Stimulated activated CD8-positive, alpha-beta memory T cell treated with anti-CD3 and anti-CD28 coated beads, Interleukin-2, amount 100 ng/mL, for 1 hour (primary cell): ENCODE measurements at places on chromosomes 11 and 22.

GRCh38 chr22:19180740-19181410 is 2.3 kb upstream of the SLC25A1 start:
- no peak for DNase-seq

GRCh38 chr11:36147491-36147890 is 141.7 kb downstream of the COMMD9 start:
- no peak for DNase-seq

DNA sequence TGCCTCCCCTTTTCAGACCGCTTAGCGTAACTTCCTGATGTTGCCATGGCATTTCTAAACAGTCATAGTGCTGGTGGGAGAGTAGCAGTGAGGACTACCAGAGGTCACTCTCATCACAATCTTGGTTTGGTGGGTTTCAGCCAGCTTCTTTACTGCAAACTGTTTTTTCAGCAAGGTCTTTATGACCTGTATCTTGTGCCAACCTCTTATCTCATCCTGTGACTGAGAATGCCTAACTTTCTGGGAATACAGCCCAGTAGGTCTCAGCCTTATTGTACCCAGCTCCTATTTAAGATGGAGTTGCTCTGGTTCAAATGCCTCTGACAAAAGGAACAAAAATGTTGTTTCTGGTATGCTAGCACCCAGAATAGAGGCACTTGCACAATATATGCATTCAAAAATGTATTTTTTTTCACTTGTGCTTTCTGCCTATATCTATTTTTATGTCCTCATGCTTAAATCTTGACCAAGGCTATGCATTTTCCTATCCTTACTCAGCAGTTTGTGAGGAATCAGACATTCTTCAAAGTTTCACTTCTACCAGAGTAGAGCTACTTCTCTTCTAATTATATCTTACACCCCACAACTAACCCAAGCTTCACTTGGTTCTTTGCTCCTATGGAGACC is 16.1 kb upstream of the OR51M1 start:
- no peak for DNase-seq

- no peak for DNase-seq
These were observed 9.6 kb downstream of the RPS3 start for GRCh38 chr11:75408957-75409219.

DNA sequence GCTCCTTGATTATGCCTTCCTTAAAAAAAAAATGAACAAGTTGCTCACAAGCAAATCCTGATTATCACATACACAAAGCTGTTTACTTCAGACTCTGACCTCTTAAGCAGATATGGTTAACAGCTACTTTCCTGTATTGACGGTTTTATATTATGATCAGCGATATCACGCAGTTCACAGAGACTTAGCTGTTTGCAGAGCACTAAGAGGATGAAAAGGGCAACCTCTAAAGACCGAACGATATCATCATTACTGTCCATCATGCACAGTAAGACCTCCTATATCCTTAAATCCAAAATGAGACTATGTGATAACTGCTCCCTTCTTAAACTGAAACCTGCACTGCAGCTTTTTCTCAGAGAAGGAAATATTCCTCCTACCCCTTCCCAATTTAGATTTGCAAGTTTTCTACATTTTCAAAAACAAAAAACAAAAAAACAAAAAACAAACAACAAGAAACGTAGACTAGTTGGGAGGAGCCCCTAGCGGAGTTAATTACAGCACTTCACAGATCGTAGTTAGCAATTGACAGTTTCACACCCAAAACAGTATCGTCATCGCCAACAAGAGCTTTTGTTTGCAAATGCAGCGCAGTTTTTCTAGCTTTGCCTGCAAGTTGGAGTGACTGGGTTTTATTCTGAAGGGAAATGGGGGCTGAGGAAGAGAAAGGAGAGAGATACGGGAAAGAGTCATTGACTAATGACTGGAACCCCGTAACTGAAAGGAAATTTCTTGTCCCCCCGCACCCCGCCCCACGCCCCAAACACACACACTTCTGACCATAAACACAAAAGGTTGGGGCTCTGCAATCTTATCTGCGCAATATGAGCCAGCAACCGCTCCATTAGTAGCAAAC is 1.2 kb downstream of the DDX6 start:
- DNase-seq: peak; percentile 8

DNA sequence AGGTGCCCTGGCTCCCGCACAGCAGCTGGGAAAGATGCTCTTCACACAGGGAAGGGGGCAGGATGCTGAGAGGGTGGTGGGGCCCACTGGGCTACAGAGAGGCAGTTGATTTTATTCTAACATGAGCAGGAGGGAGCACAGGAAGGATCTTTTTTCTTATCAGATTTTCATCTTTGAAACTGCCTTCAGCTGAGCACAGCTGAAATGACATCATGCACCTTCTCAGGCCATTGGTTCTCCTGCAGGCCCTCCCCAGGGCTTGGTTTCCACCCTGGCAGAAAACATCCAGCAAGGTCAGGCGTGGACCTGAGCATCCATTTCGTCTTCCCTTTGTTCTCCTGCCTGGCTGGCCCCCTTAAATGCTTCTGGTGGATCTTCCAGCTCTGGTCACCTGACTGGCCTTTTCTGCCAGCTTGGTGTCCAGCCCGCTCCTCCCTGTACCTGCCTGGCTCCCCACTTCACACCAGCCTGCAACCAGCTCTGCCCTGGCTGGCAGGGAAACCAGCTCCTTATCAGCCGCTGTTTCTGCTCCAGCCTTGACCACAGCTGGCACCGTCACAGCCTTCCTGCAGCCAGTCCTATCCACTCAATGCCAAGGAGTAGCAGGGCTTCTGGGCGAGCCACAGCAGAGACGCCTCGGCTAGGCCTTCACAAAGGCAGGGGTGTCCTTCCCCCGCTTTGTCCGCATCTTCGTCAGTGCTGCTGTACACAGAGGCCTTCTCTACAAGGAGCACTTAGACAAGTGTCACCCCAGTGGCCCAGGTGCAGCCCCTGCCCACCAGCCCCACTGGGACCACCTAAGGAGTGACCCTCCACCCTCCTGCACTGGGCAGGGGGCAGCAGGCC is 36.5 kb downstream of the TOM1 start:
- no peak for DNase-seq

- DNase-seq: no peak
These were observed 33.4 kb upstream of the AMOTL1 start for GRCh38 chr11:94734563-94735275.

DNA sequence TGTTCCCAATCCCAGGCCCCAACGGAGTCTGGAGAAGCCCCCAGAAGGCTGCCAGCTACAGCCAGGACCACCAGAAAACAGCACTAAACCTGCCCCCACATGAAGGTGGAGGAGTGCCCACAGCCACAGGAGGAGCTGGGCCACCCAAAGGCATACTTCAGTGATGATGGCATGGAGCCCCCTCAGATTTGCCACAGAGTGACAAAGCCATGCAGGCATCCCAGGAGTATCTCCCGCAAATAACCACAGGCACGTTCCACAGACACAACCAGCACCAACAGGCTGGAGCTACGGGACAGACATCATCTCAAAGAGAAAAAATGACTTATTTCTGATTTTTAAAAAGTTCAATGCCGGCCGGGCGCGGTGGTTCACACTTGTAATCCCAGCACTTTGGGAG is 10.6 kb downstream of the CARS1 start:
- DNase-seq: no peak

GRCh38 chr22:29663180-29663821 is 56.5 kb upstream of the CABP7 start:
- DNase-seq: no peak
